NT2/D1 (cell line): ENCODE measurements at places on chromosomes 3 and 15.

GRCh38 chr15:39075311-39075710, 505.6 kb upstream of the THBS1 start:
- no peak for DNase-seq

DNA sequence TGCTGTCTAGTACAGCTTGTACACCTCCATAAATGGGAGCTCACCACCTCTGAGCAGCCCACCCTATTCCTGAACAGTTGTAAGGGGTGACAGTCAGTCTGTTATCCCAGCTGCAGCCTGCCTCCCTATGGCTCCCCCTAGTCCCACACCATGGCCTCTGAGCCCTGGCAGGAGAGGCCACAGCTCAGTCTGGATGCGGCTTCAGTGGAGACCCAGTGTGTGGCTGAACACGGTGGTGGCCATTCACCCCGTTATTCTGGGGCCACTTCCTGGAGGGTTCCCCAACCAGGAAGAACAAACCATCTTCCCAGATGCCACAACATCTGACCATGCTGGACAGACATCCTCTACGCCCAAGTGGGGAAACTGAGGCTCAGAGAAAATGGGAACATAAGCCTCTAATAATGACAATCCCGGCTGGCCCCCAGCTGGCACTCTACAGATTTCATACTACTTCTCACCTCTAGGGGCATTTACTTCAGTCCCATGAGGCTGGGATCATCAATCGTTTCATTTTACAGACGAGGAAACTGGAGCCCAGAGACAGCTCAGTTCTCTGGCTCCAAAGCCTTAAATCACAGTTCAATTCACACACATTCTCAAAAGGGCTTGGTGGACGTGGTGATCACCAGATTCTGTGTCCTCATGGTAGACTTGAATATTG, 9.2 kb upstream of the GRIP2 start:
- no peak for DNase-seq

DNA sequence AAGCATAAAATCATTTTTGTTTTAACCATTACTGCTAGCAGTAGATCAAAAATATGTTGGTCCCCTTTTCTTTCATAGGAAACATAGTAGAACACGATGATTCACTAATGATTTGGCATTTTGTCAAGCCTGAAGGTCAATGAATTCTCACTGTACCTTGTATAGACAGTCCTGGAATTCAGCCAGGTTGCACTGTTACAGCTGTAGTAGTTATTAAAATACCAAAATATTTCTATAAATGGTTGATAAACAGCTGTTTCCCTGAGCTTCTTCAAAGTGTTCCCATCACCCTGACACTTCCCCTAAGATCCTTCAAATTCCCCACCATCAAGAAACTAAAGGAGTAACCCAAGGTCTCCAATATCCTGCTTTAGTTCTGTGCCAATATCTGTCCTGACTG, 200.9 kb downstream of the ATP8B4 start:
- no peak for DNase-seq

DNA sequence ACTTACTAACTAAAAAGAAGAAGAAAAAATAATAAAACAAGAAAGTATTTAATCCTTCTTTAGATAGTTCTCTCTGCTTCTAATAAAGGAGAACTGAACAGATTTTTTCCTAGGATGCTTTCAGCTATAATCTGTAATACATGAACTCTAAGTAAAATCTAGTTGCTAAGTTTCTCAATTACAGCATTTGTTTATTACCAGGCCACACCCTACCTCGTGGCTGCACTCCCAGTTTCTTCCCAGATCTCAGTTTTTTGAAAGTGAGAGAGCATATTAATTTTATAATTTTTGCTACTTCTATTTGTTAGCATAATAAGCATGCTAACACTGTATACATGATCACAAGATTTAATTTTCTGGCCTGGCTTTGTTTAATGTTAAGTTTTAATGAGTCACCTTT, 258.3 kb downstream of the IL5RA start:
- no peak for DNase-seq

- no peak for DNase-seq
These were observed 9.8 kb downstream of the SLC38A3 start for GRCh38 chr3:50214824-50215223.

DNA sequence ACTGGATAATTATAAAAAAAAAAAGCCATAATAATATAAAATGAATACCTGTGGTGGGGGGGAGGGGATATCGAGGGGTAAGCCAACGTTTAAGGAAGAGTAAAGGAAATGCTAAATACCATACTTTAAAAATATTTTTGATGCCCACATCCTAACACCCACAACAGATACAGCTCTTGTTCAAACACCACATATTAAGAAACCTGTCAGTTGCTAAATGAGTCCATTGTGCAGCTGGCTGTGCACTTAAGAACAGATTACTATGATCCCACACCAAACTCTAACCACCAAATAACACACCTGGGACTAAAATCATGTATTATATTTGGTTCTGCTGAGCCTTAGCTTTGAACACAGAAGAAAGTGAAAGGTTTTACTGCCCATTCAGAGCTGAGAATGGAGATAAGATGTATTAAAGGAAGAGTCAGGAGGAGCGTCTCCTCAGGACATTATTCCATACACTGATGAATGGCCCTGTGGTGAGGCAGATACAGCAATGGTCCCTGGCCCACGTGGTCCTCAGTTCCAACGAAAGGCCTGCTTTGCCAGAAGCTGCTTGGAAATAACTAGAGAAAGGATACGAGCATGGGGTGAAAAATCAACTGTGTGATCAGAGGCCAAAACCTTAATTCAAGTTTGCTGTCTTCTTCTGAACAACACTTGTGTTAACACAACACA, 515.4 kb downstream of the FOXP1 start:
- no peak for DNase-seq

DNA sequence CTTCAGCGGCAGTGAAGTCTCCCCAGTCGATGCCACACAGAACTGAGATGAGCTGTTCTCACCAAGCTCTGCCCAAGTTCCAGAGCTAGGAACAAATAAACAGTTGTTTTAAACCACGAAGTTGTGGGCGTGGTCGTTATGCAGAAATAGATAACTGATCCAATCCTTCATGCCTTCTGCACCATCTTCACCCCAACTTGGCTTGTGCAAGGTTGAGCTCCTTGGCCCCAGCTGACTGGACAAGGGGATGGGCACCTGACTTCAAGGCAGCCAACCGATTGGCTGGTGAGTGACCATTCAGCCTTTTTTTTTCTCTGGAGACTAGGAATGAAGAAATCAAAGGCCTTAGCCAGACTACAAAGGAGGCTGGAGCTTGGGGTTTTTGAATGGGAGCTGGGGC, 23.9 kb downstream of the LINGO1 start:
- DNase-seq, result no peak

DNA sequence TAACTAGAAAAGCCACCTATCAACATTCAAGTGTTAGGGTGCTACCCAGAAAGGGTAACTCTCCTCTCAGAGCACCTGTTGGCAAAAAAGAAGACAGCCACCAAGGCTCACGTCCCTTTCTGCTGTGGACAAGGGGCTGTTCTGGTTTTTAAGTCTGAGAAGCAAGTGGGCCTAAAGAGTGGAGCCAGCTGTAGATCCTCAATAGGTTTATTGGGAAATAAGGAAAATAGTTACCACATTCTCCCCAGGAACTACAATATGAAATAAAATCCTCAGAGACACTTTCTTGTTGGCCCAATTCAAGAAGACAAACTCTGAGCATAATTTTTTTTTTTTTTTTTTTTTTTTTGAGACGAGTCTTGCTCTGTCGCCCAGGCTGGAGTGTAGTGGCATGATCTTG, 35.8 kb downstream of the LRIG1 start:
- DNase-seq, result no peak

GRCh38 chr3:143122608-143123352, 3.2 kb downstream of the CHST2 start:
- DNase-seq, result no peak

- DNase-seq, result no peak
These were observed 224.0 kb downstream of the PLOD2 start for GRCh38 chr3:145936971-145937370.

DNA sequence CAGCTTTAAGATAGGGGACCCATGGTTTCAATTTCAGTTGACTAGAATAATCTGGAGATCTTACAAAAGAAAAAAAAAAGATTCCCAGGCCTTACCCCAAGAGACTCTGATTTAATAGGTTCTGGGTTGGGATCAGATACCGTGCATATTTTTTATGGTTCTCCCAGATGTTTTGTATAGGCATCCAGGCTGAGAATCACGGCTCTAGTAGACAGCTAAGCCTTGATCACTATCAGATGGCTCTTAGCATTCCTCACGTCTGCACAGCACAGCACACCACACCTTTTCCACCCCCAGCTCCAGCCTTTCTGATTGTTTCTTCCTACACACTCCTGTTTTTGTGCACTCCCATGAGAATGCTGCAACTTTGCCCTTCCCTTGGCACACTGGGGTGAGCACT, 40.8 kb downstream of the TMEM45A start:
- no peak for DNase-seq

DNA sequence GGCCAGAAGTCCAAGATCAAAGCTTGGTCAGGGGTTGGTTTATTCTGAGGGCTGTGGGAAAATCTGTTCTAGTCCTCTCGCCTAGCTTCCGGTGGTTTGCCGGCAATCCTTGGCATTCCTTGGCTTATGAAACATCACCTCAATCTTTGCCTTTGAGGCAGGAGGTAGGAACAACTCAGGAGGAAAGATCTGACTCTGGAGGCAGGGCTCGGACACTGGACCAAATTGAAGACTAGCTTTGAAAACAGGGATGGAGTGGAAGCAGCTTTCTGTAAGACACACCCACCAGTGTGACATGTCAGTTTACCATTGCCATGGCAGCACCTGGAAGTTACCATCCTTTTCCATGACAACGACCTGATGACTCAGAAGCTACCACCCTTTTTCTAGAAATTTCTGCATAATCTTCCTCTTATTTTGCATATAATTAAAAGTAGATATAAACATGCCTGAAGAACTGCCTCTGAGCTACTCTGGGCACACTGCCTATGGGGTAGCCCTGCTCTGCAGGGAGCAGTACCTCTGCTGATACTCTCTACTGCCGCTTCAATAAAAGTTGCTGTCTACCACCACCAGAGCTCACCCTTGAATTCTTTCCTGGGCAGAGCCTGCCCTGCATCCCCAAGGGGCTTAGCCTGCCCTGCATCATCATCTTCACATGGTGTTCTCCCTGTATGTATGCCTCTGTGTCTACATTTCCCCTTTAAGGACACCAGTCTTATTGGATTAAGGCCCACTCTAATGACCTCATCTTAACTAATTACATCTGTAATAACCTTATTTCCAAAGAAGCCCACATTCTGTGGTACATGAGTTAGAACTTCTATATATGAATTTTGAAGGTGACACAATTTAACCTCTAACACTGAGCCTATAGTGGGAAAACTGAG, 38.3 kb upstream of the TM4SF4 start:
- DNase-seq, result no peak

DNA sequence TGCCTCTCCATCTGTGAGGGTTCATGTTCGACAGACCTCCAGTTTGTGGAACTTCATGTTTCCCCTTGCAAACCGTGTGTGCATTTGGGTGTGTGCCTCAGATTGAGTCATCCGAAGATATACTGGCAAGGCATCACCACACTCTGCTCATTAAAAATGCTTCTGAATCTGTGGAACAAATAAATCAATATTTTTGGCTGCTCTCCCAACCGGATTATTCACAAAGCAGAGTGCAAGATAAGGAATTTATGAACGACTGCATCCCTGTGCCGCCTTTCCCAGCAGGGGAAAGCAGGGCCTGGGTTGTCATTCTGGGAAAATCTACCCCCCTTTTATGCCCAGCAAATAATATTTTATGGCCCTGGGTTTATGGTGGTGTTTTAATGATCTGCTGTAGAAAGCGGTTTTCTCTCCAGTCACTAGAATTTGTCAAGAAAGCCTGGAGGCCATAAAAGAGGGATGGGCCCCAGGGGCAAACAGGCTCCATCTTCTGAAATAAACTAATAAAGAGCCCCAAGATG, 4.2 kb upstream of the WNT5A start:
- no peak for DNase-seq

DNA sequence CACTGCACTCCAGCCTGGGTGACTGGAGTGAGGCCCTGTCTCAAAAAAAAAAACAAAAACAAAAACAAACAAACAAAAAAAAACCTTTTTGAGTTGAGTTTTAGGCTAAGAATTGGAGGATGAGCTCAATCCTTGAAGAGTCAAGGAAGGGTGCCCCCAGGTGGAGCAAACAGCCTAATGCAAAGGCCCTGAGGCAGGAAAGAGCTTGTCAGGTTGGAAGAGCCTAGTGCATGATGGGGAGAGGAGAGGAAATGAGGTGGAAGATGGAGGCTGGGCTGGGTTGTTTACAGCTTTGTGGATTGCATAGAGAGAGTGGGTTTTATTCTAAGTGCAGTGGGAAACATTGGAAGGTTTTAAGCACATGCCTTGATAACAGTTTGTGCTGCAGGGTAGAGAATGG, 2.1 kb upstream of the SNX22 start:
- peak; percentile 39 for DNase-seq

GRCh38 chr3:32467333-32468070, 35.1 kb downstream of the CMTM6 start:
- DNase-seq, result peak; percentile 64

DNA sequence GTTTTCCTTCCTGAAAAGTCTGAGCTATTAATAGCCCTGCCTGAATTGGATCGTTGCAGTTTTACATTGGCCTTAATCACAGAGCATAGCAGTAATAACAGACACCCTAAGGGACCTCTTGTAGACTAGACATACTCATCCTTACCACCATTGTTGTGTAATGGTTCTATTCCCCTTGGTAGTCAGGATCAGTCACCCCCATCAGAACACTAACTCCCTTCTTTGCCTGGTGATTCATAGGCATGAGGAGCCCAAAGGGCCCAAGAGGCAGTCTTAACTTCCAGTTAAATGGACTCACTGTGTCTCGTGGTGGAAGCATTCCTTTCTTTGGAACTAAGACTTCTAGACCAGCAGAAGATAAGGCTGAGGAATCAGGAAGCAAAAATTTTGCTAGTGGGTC, 20.2 kb downstream of the CGGBP1 start:
- DNase-seq, result no peak

DNA sequence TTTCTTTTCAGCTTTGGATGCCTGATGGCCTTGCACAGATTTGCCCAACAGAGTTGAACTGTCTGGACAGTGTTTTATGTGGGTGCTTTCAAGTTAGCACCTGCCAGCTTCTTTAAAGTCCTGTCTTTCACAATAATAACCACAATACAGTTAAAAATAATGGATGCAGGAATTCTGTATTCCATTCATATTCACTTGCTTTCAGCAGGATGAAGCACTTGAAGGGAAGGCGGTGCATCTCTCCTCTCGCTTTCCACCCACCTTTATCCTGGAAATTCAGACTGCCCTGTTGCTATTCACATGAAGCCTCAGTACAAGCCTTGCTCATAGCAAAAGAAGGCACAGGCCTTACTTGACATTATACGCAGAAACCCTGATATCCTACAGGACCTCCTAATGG, 26.5 kb upstream of the GYG1 start:
- no peak for DNase-seq

DNA sequence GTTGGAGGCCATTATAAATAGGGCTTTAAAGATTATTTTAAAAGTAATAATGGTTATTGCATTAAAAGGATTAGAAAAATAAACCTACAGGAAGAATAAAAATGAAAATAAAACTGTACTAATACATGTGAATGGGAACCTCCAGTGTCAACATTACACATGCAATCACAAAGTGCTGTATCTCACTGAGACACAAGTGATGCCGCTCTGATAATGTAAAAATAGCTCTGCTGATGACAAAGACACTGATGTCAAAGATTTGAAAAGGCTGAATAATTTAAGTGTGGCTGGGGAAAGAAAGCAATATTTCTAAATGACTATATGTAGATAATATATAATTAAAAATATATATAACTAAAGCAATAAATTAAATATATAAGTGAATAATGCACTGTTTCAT, 129.1 kb upstream of the RAP2B start:
- DNase-seq, result no peak
